ENCODE measurements at places on chromosomes 7 and 10.

- DNase-seq = no peak
Measured at GRCh38 chr7:101507791-101508252, 121.3 kb downstream of the MYL10 start.

DNA sequence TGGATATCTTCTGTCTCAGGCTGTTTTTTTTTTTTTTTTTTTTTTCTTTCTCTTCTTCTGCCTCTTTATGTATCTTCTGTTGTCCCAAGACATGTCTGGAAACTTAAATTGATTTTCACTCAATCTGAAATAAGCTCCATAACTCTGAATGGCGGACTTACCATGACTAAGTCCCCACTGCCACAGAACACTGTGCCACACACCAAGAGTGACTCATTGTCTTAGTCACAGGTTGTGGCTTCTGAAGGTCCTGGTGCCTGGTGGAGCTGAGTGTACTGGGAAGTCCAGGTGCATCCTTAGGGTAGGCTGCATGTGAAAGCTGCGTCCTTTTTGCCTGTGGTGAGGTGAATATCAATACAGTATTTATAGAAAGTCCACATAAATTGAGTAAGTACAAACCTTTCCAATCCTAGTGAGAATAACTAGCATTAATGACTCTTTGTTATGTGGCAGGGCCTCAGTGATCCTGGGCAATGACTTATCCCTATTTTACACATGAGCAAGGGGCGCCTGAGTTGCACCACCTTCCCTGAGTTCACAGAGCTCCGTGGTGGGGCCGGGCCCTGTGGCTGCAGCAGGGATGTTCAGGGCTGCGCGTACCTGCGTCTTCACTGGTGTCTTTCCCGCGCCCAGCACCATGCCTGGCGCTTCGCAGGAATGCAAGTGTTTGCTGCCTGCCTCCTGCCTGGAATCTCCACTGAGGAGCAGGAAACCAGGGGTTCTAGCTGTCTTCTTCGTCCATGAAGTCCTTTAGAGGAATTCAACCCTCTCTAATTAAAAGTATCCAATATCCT lies 4.3 kb downstream of the PFKP start:
- no peak for DNase-seq

DNA sequence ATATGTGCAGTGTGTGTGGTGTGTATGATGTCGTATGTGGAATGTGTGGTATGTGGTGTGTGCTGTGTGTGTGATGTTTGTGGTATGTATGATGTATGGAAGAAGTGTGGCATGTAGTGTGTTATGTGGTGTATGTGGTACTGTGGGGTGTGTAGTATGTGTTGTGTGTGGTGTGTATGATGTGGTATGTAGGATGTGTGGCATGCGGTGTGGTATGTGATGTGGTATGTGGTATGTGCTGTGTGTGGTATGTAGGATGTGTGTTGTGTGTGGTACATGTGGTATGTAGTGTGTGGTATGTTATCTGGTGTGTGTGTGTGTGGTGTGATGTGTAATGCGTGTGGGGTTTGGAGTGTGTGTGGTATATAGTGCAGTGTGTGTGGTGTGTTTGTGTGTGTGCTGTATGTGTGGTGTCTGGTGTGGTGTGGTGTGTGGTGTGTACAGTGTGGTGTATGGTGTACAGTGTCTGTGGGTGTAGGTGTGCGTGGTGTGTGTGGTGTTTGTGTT lies 129.6 kb downstream of the ATP6V0E2 start:
- no peak for DNase-seq

GRCh38 chr10:80642661-80643060 lies 105.0 kb downstream of the SH2D4B start:
- DNase-seq = no peak

DNA sequence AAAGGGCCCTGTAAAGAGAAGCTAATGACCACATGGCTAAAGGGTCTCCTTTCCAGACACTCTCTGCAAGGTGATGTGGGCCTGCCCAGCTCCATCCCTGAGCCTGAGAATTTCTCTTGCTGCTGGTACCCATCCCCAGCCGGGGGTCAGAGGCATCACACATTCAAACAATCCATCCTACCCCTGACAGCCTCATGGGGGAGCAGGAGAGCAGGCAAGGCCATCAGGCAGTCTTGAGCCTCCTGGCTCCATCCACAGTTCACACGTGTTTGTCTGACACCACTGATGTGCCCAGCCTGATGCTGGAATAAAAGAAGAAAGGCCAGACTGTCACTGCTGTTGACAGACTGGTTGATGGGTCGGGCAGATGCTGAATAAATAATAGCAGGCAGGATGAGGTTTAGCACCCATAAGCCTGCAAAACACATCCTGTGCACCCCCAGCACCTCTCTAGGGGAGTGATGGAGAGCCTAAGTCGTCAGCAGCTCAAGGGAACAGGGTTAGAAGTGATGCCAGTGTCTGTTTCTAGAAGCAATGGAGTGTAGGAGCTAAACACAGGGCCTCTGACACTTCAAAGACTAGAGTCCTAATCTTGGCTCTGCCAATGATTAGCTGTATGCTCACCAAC lies 43.5 kb downstream of the TLL2 start:
- no peak for DNase-seq

DNA sequence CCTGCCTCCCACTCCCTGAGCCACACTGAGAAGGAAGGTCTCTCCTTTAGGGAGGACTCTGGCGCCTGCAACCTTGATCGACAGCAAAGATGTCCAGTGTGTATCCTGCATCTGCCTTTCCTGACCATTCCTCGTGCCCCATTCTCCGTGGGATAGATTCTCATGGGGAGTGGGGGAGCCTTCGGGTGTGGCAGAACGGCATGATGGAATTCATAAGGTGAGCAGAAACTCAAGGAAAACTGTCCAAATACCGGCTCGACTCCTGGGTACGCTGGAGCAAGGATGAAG lies 636 bp upstream of the RARRES2 start:
- DNase-seq = no peak
